CD4-positive, alpha-beta T cell treated with Interleukin-10 for 1 hour (primary cell): ENCODE measurements at places on chromosomes 1 and 21.

DNA sequence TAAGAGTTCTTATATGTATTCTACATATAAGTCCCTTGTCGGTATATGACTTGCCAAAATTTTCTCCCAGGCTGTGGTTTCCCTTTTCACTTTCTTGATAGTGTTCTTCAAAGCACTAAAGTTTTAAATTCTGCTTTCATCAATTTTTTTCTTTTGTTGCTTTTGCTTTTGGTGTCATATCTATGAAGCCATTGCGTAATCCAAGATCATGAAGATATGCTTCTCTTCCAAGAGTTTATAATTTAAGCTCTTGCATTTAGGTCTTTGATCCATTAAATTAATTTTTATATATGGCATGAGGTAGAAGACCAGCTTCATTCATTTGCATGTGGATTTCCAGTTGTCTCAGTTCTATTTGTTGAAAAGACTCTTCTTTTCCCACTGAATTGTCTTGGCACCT is 22.2 kb downstream of the DESI2 start:
- DNase-seq, result no peak

- DNase-seq, result no peak
Measured at GRCh38 chr1:206655471-206655882, 20.1 kb downstream of the DYRK3 start.

GRCh38 chr1:201245082-201245481 is 38.2 kb upstream of the PKP1 start:
- DNase-seq, result no peak

GRCh38 chr1:13888351-13888986 is 188.5 kb downstream of the PRDM2 start:
- no peak for DNase-seq

- no peak for DNase-seq
Measured at GRCh38 chr21:39961251-39961650, 94.0 kb downstream of the PCP4 start.

GRCh38 chr1:107434361-107434693 is 293.5 kb downstream of the NTNG1 start:
- no peak for DNase-seq

DNA sequence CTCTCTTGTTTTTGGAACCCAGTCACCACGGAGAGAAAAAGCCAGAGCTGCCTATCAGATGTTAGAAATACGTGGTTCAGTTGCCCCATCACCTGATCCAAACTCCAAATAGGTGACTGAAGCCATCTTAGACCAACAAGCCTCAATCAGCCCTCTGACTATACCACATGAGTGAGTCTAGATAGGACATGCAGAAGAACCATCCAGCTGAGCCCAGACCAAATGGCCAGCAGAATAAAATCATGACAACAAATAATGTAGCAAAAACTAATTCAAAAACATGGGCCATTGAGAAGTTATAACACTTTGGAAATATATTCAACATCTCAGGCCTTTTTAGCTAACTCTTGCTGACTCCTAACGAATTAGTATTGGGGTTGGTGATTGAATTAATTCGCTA is 348.4 kb upstream of the C1orf87 start:
- no peak for DNase-seq

GRCh38 chr1:117886101-117886795 is 43.2 kb downstream of the GDAP2 start:
- DNase-seq, result no peak
